ENCODE measurements at places on chromosomes 3 and 15. TPM values are rescaled to one million over a fixed set of nuclear protein-coding genes. Genes with fewer than 3 reads are reported as not detected.

Gene RYR3
- not detected for total RNA-seq

Gene GRK7
- 0.13 TPM for total RNA-seq

Gene ACVR2B
- total RNA-seq, result 8.1 TPM

Gene EPHB1
- not detected for total RNA-seq

Gene CHRNB4
- total RNA-seq, result not detected

GRCh38 chr3:66386925-66387650, 113.7 kb downstream of the LRIG1 start:
- no peak for DNase-seq
- H3K36me3 ChIP-seq, result peaks cover 49% of the 10 kb centered on the region
- peaks cover 7% of the 10 kb centered on the region for H3K4me1 ChIP-seq
- no peak overlapping the region for H3K4me3 ChIP-seq

DNA sequence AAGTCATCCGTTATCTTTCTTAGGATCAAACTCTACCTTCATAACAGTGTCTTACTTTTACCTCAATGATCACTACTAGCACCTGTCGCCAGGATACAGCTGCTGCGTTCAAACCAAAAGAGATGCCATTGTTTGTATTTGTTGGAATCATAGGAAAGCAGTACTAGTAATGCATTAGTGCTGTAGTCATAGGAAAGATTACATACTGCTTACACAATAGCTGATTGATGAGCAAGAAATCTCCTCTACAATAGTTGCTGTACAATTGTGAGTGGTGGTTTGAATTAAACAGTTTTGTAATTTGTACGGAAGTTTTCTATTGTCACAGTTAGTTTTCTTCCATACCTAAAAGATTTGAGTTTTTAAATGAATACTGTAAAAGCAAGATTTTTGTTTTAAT, 21.4 kb downstream of the ACAP2 start:
- H3K4me1 ChIP-seq, result peaks cover 17% of the 10 kb centered on the region
- no peaks in the 10 kb centered on the region for H3K27me3 ChIP-seq
- H3K4me3 ChIP-seq, result no peak overlapping the region
- no peaks in the 10 kb centered on the region for H3K36me3 ChIP-seq
- DNase-seq, result no peak

DNA sequence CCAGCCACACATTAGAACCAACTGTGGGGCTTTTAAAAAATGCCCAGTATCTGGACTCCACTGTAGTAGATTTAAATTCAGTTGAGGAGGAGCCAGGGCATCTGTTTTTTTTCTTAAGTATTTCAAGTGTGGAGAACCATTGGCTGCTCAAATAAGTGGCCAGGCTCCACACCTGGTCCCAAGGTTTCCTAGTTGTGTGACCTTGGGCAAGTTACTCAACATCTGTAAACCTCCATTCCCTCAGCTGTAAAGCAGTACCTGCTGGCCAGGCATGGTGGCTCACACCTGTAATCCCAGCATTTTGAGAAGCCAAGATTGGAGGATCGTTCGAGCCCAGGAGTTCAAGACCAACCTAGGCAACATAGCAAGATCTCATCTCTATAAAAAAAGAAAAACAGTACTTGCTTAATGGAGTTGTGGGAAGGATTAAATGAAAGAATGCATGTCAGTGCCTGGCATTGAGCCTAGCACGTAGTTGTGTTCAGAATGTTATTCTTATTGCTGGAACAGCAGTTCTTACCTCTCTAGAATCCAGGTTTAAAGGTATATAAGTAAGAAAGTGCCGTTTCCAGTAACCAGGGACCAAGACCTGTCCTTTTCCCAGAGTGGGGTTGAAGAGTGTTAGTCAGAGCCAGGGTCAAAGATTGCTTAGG, 2.0 kb downstream of the PPP1R14D start:
- no peak overlapping the region for H3K4me3 ChIP-seq
- H3K36me3 ChIP-seq, result no peaks in the 10 kb centered on the region
- H3K27ac ChIP-seq, result no peak overlapping the region
- DNase-seq, result no peak
- peaks cover 10% of the 10 kb centered on the region for H3K27me3 ChIP-seq

GRCh38 chr3:95044101-95044500, 981.2 kb downstream of the NSUN3 start:
- H3K36me3 ChIP-seq, result no peaks in the 10 kb centered on the region
- H3K27ac ChIP-seq, result no peak overlapping the region
- DNase-seq, result no peak
- H3K4me1 ChIP-seq, result no peaks in the 10 kb centered on the region

GRCh38 chr3:108225221-108225620, 3.0 kb upstream of the IFT57 start:
- no peak for DNase-seq
- H3K27ac ChIP-seq, result no peak overlapping the region
- no peaks in the 10 kb centered on the region for H3K27me3 ChIP-seq
- H3K36me3 ChIP-seq, result no peaks in the 10 kb centered on the region
- H3K4me3 ChIP-seq, result no peak overlapping the region

- H3K4me1 ChIP-seq, result no peaks in the 10 kb centered on the region
- no peaks in the 10 kb centered on the region for H3K27me3 ChIP-seq
- DNase-seq, result no peak
- no peaks in the 10 kb centered on the region for H3K36me3 ChIP-seq
- H3K27ac ChIP-seq, result no peak overlapping the region
- H3K4me3 ChIP-seq, result no peak overlapping the region
Measured at GRCh38 chr15:87245592-87245991, 1010.9 kb downstream of the NTRK3 start.

- no peak for DNase-seq
- no peak overlapping the region for H3K4me3 ChIP-seq
- no peaks in the 10 kb centered on the region for H3K36me3 ChIP-seq
- no peak overlapping the region for H3K27ac ChIP-seq
- H3K27me3 ChIP-seq, result no peaks in the 10 kb centered on the region
Measured at GRCh38 chr15:56792211-56792610, 58.9 kb upstream of the ZNF280D start.
